ENCODE measurements at places on chromosomes 7 and 10. TPM values are rescaled to one million over a fixed set of nuclear protein-coding genes. Genes with fewer than 3 reads are reported as not detected.

AS3MT gene
- 4.2 TPM for polyA plus RNA-seq

OPN1SW gene
- polyA plus RNA-seq, result 0.13 TPM

LRRC72 gene
- polyA plus RNA-seq, result not detected

TMEM26 gene
- not detected for polyA plus RNA-seq

PDCD11 gene
- 9.2 TPM for polyA plus RNA-seq

SP4 gene
- 1.4 TPM for polyA plus RNA-seq

SNX13 gene
- 36.0 TPM for polyA plus RNA-seq

ATP6V0A4 gene
- not detected for polyA plus RNA-seq

POM121L12 gene
- not detected for polyA plus RNA-seq

ADAMTS14 gene
- 7.7 TPM for polyA plus RNA-seq

SOSTDC1 gene
- 0.22 TPM for polyA plus RNA-seq

CNNM1 gene
- polyA plus RNA-seq, result not detected

TMEM106B gene
- 19.7 TPM for polyA plus RNA-seq

OR2A5 gene
- polyA plus RNA-seq, result under 0.01 TPM

NDUFA5 gene
- polyA plus RNA-seq, result 225 TPM

ARHGAP22 gene
- polyA plus RNA-seq, result not detected

EPO gene
- polyA plus RNA-seq, result not detected

SP8 gene
- 3.3 TPM for polyA plus RNA-seq

TBC1D12 gene
- polyA plus RNA-seq, result 8.9 TPM

SPDYE2 gene
- 0.04 TPM for polyA plus RNA-seq

ARHGAP19 gene
- 2.5 TPM for polyA plus RNA-seq

DCLRE1C gene
- 6.2 TPM for polyA plus RNA-seq

CELF2 gene
- polyA plus RNA-seq, result 8.2 TPM

Data from small intestine (tissue), 16 donors.